Fibroblast of mammary gland (primary cell): ENCODE measurements at places on chromosomes 12 and 14.

- DNase-seq, result no peak
These were observed 745 bp downstream of the CDCA4 start for GRCh38 chr14:105019861-105020814.

DNA sequence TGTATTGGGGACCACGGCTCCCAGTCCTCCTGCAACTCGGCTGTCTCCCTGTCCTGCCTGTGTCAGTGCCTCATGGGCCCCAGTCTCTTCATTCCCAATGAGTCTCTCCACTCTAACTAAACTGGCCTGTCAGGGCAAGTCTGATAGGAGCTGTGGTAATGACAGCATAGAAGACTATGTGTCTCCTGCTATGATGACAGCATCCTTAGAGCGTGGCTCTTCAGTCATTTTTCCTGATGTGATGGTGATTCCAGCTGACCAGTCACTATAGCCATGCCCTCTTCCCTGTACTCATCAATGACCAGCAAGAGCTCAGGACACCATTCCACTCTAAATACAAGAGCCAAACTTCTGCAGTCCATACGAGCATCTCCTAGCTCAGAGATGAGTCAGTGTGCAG, 339.8 kb downstream of the PCNX1 start:
- peak; percentile 25 for DNase-seq

- no peak for DNase-seq
These were observed 341 bp downstream of the ZNF10 start for GRCh38 chr12:133130808-133131128.

- DNase-seq, result no peak
These were observed 4.5 kb downstream of the ETFBKMT start for GRCh38 chr12:31664038-31664437.

GRCh38 chr14:100841066-100841760, 15.3 kb downstream of the MEG3 start:
- DNase-seq, result no peak

- DNase-seq, result no peak
These were observed 64.9 kb downstream of the SPRING1 start for GRCh38 chr12:116672842-116673516.

GRCh38 chr12:64518396-64518795, 66.5 kb downstream of the TBK1 start:
- DNase-seq, result no peak

DNA sequence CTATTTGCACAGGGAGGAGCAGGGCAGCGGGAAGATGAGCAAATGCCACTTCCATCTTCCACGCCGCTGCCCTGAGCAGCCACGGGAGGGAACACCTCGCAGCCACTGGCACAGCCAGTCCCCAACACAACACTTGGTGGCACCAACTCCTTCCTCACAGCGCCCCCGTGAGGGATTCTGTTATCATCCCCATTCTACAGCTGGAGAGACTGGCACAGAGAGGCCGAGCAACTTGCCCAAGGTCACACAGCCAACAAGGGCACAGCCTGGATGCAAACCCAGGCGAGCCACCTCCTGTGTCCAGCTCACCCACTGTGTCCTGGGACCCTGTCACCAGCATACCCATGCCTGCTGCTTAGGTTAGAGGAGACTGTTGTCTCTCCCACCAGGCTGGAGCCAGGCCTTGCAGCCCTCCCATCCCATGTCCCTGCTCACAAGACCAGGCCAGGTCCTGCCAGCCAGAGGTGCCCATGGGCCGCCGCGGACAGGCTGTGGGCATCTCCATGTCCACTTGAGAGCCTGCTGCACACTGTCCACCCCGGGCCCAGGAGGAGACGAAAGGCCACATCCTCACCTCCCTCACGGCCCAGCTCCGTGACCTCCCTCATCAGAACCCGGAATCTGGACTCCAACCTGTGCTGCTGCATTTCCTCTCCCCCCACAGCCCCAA, 57.0 kb downstream of the NCOR2 start:
- DNase-seq, result no peak

- DNase-seq, result no peak
These were observed 45.8 kb downstream of the ARL6IP4 start for GRCh38 chr12:123026094-123026853.
